ENCODE measurements at places on chromosomes 7 and 10.

- no peak for DNase-seq
Observed at GRCh38 chr7:69674701-69675182, 76.5 kb downstream of the AUTS2 start.

GRCh38 chr10:62112300-62112699 is 156.3 kb downstream of the RTKN2 start:
- DNase-seq: no peak

DNA sequence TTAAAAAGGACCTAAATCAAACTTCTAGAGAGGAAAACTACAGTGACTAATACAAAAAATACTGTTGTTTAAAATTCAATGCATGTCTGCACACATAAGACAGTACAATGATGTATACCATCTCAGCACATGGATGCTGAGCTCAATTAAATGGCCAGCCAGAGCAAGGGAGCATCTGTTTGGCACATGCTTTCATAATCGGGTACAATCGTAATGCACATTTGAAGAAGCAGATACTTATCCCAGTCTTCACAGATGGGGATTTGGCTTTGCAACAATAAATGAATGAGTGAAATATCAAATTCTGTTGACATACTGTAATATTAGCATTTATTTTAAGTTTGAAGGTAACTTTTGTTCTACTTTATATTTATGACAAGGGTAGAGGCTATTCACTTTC is 187.8 kb downstream of the CRPPA start:
- no peak for DNase-seq

- no peak for DNase-seq
Observed at GRCh38 chr7:2437537-2438148, 34.2 kb downstream of the CHST12 start.

GRCh38 chr10:3008518-3009195 is 58.7 kb upstream of the PFKP start:
- DNase-seq: no peak

DNA sequence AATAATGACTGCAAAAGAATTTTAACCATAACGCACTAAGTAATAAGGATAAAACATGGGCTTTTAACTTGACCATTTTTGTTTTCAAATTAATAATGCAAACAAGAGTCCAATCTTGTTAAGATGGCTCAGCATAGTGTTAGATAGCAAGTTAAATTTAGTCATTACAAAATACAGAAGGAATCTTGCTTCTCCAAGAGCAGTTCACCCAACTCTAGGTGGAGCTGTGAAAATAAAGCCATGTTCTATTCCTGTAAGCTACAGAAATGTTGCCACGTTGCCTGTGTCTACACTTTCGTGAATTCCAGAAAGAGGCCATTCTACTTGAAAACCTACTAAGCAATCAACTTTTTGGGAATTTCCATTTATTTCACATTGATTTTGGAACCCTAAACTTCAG is 191.9 kb downstream of the SFMBT2 start:
- no peak for DNase-seq

DNA sequence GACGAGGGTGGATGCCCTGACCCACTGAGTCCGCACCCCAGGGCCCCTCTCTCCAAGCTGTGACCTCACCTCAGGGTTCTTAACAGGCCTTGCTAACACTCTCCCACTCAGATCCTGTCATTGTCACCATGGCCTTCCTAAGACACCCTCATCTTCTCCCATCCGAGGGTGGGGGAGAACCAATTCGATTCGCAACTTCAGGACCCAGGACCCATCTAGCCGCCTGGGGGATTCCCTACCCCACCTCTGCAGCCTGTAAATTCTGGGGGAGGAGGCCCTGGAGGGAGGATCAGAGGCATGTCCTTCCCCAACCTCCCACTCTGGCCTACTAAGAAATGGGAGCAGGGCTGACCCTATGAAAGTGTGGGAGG is 17.4 kb downstream of the TRIM8 start:
- no peak for DNase-seq

DNA sequence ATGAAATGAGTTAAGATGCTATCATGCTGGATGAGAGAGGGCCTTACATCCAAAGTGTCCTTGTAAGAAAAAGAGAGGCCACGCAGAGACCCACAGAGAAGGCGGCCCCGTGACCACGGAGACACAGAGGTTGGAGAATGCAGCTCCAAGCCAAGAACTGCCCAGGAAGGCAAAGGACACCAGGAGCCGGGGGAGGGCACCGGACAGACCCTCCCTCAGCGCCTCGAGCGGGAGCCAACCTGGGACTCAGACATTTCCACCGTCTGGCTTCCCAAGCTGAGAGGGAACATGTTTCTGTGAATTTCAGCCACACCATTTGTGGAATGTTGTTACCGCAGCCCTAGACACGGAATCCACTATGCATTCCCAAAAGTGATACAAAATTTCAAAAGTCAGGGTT is 22.9 kb downstream of the TCERG1L start:
- DNase-seq: no peak

All from cardiac fibroblast (primary cell).